ENCODE measurements at places on chromosomes 6 and 20.

GRCh38 chr6:47669684-47670513, 28.5 kb upstream of the ADGRF4 start:
- H3K36me3 ChIP-seq: no peaks in the 10 kb centered on the region
- no peak for DNase-seq
- H3K4me1 ChIP-seq: no peaks in the 10 kb centered on the region
- H3K27ac ChIP-seq: no peak overlapping the region
- no peak overlapping the region for H3K4me3 ChIP-seq

DNA sequence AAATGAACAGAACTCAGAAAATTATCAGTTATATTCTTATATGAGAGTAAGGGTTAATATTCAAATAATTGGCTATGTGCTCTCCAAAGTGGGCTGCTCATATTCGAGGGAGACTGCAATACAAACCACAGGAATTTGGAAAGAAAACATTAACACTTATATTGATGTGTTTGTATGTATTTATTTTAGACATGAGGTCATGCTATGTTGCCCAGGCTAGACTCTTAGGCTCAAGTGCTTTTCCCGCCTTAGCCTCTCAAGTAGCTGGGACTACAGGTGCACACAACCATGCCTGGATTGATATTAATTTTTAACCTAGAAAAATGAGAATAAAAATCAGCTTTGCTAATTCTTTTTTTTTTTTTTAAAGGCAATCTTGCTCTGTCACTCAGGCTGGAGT, 35.0 kb downstream of the BTBD9 start:
- H3K27ac ChIP-seq: no peak overlapping the region
- no peak overlapping the region for H3K4me3 ChIP-seq
- no peak for DNase-seq
- H3K27me3 ChIP-seq: no peaks in the 10 kb centered on the region
- no peaks in the 10 kb centered on the region for H3K4me1 ChIP-seq
- peaks cover 4% of the 10 kb centered on the region for H3K36me3 ChIP-seq

DNA sequence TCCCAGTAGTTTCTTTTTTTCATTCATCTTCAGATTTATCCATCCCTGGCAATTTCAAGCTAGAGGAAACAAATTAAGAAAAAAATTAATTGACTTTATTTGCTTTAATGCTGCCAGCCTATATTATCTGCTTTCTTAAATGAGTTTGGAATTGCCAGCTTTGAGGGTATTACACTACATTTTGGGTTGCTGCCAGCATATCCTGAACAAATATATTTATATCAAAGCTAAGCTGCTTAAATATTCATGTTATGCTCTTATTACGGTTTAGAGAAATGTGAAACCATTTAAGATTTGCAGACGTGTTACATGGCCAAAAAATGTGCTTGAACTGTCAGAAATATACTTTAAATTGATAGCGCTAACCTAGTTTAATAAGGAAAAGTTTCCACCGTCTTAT, 59.7 kb downstream of the GRIK2 start:
- no peaks in the 10 kb centered on the region for H3K4me1 ChIP-seq
- no peak overlapping the region for H3K27ac ChIP-seq
- H3K27me3 ChIP-seq: no peaks in the 10 kb centered on the region
- H3K36me3 ChIP-seq: no peaks in the 10 kb centered on the region
- H3K4me3 ChIP-seq: no peak overlapping the region
- no peak for DNase-seq

GRCh38 chr20:55761100-55761499, 244.2 kb downstream of the CBLN4 start:
- no peaks in the 10 kb centered on the region for H3K4me1 ChIP-seq
- no peaks in the 10 kb centered on the region for H3K36me3 ChIP-seq
- DNase-seq: no peak

DNA sequence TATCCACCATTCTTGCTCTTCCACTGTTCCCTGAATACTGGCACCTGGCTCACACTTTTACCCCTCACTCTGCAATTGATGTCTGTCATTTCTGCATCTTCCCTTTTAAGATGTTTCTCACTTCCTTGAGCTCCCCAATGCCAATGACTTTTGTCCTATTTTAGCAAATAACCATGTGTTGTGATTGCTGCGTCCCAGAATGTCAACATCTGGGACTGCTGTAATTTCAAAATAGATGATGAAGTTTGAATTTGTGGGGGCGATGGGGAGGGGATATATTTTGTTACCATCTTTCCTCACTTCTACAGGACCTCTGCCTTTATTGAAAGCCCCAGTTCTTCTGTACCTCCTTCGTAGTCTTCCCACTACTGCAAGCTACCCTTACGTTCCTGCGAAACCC, 40.0 kb upstream of the ADGRF5 start:
- no peaks in the 10 kb centered on the region for H3K27me3 ChIP-seq
- no peaks in the 10 kb centered on the region for H3K36me3 ChIP-seq
- no peak overlapping the region for H3K4me3 ChIP-seq
- no peak overlapping the region for H3K27ac ChIP-seq
- DNase-seq: no peak

- H3K27ac ChIP-seq: no peak overlapping the region
- H3K4me3 ChIP-seq: no peak overlapping the region
- H3K36me3 ChIP-seq: no peaks in the 10 kb centered on the region
- H3K27me3 ChIP-seq: no peaks in the 10 kb centered on the region
Observed at GRCh38 chr20:15248618-15249395, 911.4 kb upstream of the FLRT3 start.

- no peaks in the 10 kb centered on the region for H3K27me3 ChIP-seq
- no peak overlapping the region for H3K27ac ChIP-seq
- H3K4me1 ChIP-seq: no peaks in the 10 kb centered on the region
- no peak overlapping the region for H3K4me3 ChIP-seq
Observed at GRCh38 chr6:101582792-101583191, 189.3 kb downstream of the GRIK2 start.

DNA sequence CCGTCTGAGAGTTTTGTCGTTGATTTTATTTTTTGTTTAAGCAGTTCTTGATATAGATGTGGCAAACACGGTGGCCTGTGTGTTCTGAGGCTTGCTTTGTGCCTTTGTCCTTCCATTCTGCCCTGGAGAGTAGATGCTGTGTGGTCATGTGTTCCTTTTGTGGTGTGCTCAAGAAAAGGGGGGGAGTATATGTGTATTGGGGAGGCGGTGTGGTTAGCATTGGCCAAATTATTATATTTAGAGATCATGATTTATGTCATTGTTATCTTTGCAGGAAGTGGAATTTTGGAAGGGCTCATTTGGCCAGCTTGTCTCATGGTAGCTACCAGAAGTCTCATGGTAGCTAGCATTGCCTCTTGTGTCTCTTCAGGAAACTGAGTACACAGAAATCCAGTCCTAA, 16.4 kb downstream of the RREB1 start:
- H3K36me3 ChIP-seq: no peaks in the 10 kb centered on the region
- no peaks in the 10 kb centered on the region for H3K27me3 ChIP-seq
- no peak overlapping the region for H3K4me3 ChIP-seq
- no peak for DNase-seq

DNA sequence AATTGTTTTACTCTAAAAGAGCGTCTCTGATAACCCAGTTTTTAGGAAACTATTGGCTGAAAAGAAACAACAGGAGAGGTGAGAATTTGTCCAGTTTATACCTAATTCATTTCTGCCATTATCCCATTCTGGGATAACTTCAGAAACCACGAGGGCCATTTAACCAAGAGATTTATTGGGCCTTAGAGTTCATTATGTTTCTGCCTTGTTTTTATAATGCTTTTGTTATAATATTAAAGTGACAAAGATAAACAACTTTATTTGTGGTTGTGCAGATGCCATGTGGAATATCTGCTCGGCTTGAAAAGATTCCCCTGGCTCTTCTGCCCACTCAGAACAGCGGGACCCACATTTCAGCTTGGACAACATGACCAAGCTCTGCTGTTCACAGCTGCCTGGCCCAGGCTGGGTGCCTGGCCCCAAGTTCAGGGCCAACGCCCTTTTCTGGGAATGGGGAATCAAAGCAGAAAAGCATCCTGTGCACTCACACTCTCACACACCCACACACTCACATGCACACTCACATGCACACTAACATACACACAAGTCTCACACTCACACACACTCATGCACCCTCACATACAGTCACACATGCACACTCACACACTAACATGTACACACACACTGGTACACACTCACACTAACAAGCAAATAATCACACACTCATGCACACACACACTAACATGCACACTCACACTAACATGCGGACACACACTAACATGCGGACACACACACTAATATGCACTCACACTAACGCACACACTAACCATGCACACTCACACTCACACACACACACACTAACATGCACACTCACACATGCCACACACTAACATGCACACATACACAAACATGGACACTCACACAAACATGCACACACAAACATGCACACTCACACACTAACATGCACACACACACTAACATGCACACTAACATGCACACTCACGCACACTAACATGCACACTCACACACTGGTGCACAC, 86.7 kb upstream of the NEDD9 start:
- no peak for DNase-seq
- no peak overlapping the region for H3K4me3 ChIP-seq
- peaks cover 63% of the 10 kb centered on the region for H3K36me3 ChIP-seq
- peaks cover 26% of the 10 kb centered on the region for H3K4me1 ChIP-seq
- H3K27ac ChIP-seq: peak overlapping the region; percentile 68

- H3K4me1 ChIP-seq: no peaks in the 10 kb centered on the region
- no peak for DNase-seq
- H3K36me3 ChIP-seq: no peaks in the 10 kb centered on the region
- no peak overlapping the region for H3K27ac ChIP-seq
Observed at GRCh38 chr20:11057624-11058023, 383.8 kb upstream of the JAG1 start.

GRCh38 chr6:91678679-91679446, 1092.0 kb upstream of the MAP3K7 start:
- no peak overlapping the region for H3K4me3 ChIP-seq
- H3K27me3 ChIP-seq: no peaks in the 10 kb centered on the region
- DNase-seq: no peak

DNA sequence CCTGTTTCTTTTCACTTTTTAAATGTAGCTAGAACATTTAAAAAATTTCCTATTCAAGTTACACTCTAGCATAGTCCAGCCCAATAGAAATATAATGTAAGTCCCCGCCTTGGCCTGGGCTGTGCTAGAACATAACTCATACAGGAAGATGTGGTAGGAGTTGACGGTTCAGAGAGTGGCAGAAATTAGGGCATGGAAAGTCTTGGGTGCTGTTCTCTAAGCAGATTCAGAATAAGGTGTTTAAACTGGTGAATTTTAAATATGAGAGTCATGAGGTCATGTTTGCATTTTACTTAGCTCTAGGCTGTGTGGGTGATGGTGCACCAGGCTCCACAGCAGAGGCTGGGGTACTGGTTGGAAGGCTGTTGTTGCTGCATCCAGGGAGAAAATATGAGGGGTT, 256.5 kb downstream of the FARS2 start:
- H3K36me3 ChIP-seq: no peaks in the 10 kb centered on the region
- H3K27ac ChIP-seq: no peak overlapping the region
- no peaks in the 10 kb centered on the region for H3K27me3 ChIP-seq
- H3K4me1 ChIP-seq: no peaks in the 10 kb centered on the region

GRCh38 chr6:168871642-168872315, 381.9 kb downstream of the THBS2 start:
- no peak for DNase-seq
- H3K36me3 ChIP-seq: no peaks in the 10 kb centered on the region
- H3K4me1 ChIP-seq: no peaks in the 10 kb centered on the region
- H3K27ac ChIP-seq: no peak overlapping the region
- no peaks in the 10 kb centered on the region for H3K27me3 ChIP-seq

- no peak overlapping the region for H3K4me3 ChIP-seq
- peaks cover 64% of the 10 kb centered on the region for H3K4me1 ChIP-seq
- no peaks in the 10 kb centered on the region for H3K27me3 ChIP-seq
- H3K36me3 ChIP-seq: peaks cover 34% of the 10 kb centered on the region
- no peak for DNase-seq
Observed at GRCh38 chr20:34525709-34526416, 9.6 kb downstream of the DYNLRB1 start.

DNA sequence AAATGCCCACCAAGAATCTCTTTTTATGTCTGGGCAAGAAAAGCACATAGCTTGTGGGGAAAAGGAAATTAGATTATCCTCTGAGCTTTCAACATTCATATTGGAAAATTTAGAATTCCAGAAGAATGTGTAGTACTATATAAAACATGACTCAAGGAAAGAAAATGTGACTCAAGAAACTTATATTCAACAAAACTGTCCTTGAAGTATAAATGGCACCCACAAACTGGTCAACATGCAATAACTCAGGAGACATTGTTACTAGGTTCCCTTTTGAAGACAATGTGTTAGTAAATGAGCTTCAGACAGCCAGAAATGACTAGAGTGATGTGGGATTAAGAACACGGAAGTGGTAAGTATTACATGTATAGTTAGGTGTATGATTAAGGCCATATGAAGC, 26.1 kb upstream of the TINAG start:
- no peaks in the 10 kb centered on the region for H3K27me3 ChIP-seq
- no peak overlapping the region for H3K4me3 ChIP-seq
- no peaks in the 10 kb centered on the region for H3K4me1 ChIP-seq
- H3K27ac ChIP-seq: no peak overlapping the region
- no peak for DNase-seq

DNA sequence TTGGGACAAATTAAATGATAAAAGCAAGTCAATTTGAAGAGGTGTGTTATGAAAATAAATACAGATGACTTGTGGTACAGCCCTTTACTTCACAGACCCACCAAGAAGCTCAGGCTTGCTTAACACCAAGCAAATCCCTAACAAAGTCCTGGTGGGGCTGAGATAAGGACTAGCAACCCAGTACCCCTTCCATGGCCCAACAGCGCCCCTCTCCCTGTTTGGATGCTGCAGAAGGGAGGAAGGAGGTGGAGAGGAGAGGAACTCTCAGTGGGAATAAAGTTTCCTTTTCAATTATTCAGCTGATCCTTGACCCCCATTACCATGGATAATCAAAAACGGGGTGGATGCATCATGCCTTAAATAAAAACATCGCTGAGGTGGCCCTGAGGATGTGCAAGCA, 4.5 kb upstream of the ZNF831 start:
- no peaks in the 10 kb centered on the region for H3K36me3 ChIP-seq
- no peak for DNase-seq
- no peaks in the 10 kb centered on the region for H3K27me3 ChIP-seq
- H3K4me1 ChIP-seq: peaks cover 44% of the 10 kb centered on the region
- peak overlapping the region; percentile 33 for H3K4me3 ChIP-seq
- peak overlapping the region; percentile 71 for H3K27ac ChIP-seq

DNA sequence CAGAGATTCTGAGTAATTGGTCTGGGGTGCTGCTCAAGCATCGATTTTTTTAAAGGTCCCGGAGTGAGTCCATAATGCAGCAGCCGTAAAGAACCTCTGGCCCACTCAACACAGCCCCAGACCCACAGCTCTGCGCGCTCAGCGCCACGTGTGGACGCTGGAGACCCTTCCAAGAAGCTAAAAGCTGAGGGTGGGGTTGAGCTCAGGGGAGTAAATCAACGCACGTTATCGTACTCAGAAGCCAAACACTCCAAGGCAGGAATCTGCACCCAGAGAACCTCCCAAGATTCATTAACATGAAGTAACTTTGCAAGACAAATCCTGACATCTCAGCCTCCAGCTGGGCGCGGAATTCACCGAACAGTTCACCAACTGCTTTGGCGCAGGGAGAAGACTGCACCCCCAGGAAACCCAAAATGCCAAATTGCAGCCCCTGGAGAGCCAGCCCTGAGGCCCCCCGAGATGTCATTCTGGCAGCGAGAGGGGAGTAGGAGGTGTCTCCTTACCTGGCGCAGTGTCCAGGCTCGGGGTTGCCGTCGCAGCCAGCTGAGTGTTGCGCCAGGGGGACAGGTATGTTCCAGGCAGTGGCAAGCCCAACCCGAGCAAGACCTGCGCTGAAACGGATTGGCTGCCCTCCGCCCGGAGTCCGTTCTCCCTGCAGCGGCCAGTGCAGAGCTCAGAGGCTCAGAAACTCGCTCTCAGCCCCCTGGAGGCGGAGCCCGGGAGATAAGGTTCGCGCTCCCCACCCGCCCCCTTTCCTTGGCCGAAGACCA, at the start of gene COL21A1:
Gene COL21A1, minus strand, starts transcription at position 700 of the 773 bp plus-strand sequence. CDS start 64,962 bp downstream, outside the sequence.
- peaks cover 6% of the 10 kb centered on the region for H3K27me3 ChIP-seq
- no peaks in the 10 kb centered on the region for H3K36me3 ChIP-seq
- H3K4me3 ChIP-seq: no peak within 1 kb of the TSS
- no peak within 1 kb of the TSS for H3K27ac ChIP-seq
- DNase-seq: peak; percentile 71

Measured in spleen (tissue), 13 donors.